ENCODE measurements at places on chromosomes 7 and 10.

DNA sequence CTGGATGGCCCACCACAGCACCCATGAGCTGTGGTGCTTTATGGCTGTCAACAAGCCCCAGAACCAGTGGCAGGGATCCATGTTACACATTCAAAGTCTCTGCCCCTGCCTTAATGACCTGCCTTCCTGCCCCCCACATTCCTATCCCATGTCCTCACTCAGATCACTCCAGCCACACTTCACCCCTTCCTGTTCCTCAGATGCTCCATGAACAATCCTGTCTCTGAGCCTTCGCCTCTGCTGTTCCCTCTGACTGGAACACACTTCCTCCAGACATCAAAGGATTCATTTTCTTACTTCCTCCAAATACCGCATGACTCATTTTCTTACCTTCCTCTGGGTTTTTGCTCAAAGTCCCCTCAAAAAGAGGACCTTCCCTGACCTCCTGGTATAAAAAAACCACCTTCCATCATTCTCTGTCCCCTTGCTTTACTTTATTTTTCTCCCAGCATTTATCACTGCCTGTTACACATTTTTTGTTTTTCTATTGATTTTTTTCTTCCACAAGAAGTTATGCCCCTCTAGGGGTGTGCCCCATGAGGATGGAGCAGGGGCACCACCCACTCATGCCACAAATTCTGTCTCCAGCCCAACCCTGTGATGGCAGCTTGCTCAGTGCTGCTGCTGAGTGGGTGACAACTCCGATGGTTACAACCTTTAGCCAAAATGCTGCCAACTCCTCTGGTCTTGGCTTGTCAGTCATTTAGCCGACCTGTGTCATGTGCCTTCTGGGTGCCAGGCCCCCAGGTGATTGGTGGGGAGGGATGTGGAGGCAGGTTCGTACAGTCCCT lies 18.2 kb downstream of the COL13A1 start:
- peak; percentile 22 for DNase-seq

DNA sequence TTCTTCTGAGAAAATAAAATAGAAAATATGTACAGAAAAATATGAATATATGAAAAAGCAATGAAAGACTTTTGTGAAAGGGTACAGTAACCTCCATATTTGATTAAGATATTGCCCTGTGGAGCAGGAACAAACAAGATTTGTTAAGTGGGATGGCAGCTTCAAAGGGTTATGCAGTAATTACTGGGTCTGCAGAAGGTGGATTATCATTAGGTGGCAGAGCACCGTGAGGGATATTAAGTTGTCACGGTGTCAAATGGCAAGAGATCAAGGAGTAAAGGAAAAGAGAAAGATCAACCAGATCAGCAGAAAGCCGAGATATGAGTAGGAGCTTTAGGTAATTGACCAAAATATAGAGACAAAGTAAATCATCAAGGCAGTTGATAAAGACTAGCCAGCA lies 44.1 kb downstream of the DGKB start:
- no peak for DNase-seq

DNA sequence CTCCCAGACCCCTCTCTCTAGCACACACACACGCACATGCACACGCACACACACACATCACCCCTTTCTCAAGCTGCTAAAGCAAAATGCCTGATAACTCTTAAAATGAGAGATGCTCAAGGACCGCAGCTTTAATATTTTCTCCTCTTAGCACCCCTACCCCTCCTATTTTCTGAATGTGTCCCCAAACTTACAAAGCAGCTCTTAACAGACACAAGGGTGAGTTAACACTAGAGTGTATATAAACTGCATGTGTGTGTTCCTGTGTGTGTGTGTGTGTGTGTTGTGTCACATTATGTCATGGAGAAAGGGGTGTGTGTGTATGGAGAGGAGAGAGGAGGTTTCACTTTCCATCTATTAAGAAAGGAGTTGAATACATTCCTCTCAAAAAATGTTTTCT lies 1.3 kb downstream of the PTN start:
- peak; percentile 17 for DNase-seq

DNA sequence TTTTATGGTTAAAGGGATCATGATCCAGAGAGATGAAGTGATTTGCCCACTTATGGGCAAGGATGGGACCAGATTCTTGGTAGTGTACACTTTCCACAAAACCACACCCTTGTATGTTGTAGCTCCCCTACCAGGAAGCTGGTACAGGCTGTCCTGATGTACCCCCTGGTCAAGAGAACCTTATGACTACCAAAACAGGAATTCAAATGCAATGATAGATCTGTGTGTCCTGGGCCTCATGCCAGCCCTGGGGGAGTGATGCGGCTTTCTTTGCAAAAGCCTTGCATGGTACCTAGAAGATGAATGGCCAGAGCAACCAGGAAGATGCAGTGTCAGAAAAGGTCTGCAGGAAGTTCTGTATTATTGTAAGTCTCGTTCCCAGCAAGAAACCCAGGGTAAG lies 94.9 kb upstream of the AGK start:
- DNase-seq = peak; percentile 4

DNA sequence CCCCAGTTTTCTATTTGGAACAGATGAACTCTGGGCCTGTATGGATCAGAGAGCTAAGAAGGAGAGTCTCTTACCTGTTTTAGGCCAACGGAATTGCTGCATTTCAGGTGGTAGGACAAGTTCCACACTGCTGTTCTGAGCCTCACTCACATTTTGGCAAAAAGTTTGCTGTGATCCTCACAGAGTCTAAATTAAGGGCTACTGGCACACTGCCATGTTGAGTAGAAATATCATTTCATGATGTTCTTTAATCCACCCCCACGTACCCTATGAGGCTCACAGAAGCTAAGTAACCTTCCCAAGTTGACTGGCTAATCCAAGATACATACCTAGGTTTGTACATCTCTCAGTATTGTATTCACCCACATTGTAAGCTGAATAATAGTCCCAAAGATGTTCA lies 447.2 kb downstream of the INHBA start:
- no peak for DNase-seq

GRCh38 chr10:26737730-26738129 lies 40.2 kb downstream of the PDSS1 start:
- peak; percentile 73 for DNase-seq

DNA sequence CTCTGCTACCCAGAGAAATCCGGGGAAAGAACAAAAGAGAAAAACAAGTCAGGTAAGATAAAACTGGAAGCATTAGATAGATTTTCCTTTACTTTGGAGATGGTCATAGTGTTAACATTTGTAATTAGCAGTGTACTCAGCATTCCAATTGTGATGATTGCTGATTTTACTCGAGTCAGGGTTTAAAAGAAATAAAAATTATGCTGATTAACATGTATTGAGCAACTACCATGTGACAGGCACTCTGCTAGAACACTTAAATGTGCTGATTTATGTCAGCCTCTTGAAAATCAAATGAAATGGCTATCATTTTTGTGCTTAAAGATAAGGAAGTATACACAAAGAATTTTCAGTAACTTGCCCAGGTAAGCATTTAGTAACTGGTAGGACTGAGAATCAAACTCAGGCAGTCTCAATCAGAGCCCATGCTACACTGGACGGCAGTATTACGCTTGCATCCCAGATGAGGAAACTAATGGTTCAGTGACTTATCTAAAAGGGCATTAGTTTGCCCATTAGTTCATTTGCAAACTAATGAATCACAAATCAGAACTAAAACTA lies 735.1 kb upstream of the SORCS1 start:
- DNase-seq = no peak

DNA sequence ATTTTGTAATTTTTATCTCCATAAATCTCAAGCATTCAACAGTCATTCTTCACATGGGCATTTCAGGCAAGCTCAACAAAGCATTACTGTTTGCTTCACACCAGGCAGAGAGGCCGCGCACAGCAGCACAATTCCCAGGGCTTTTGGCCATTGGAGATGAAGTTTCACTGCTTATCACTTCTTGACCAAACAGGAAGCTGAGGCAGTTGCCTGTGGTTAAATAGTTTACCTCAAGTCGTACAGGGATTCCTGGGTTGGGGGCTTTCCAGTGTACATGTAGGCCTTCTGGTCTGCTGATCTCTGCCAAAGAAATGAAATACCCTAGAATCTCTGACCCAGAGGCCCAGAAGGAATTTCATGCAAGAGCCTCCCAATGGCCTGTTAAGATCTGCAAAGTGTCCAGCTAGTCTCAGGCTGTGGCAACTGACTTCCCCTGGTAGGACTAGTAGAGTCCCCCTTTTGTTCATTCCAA lies 11.2 kb upstream of the PRDX3 start:
- DNase-seq = peak; percentile 94
